ENCODE measurements at places on chromosomes 2 and 18. TPM values are rescaled to one million over a fixed set of nuclear protein-coding genes. Genes with fewer than 3 reads are reported as not detected.

Gene ST6GAL2
- 2.5 TPM for total RNA-seq

GRCh38 chr2:55901941-55902340, 21.6 kb downstream of the EFEMP1 start:
- no peak for ATAC-seq

GRCh38 chr2:138035608-138036217, 71.4 kb downstream of the HNMT start:
- ATAC-seq = no peak

DNA sequence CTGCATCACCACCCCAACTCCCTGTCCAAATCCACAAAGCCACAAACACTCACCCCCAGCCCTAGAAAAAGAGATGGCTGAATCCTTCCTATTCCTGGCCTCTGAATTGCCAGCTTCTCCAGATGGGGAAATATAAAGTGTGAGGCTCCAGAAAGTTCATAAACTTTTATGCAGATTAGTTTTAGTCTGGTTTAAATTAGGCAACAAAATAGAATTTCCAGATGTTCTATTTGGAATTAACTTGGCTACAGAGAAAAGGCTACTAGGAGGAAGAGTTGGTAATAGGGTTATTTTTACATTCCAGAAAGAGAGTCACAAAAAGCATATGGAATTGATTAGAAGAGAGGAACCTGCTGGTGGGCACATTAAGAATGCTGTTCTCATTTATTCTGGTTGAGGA, 56.0 kb downstream of the EN1 start:
- ATAC-seq = no peak

- ATAC-seq = peak; percentile 69
Observed at GRCh38 chr2:47309952-47310800, 92.8 kb upstream of the MSH2 start.

DNA sequence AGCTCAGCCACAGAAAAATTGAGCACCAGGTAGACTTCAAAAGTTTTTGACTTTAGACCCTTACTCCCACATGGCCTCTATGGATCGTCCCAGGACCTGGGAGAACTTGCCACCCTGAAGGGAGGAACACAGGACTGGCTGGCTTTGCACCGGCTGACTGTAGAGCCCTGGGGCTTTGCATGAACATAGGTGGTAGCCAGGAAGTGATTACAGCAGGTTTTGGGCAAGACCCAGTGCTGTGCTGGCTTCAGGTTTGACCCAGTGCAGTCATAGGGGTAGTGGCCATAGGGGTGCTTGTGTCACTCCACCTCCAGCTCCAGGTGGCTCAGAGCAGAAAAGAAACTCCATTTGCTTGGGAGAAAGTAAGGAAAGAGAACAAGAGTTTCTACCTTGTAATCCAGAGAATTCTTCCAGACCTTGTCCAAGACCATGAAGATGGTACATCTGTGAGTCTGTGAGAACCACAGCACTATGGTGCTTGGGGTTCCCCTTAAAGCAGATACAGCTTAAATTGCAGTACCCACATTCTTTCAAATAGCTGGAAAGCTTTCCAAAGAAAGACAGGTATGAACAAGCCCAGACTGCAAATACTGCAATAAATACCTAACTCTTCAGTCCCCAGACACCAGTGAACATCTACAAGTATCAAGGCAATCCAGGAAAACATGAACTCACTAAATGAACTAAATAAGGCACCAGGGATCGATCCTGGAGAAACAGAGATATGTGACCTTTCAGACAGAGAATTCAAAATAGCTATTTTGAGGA, 13.0 kb upstream of the SESTD1 start:
- ATAC-seq = peak; percentile 30

- no peak for ATAC-seq
Observed at GRCh38 chr2:192201116-192201515, 6.4 kb upstream of the TMEFF2 start.

- ATAC-seq = no peak
Observed at GRCh38 chr2:55761526-55761925, 67.9 kb upstream of the PNPT1 start.

Gene ALLC
- not detected for total RNA-seq

Gene AGXT
- total RNA-seq = not detected

- peak; percentile 59 for ATAC-seq
Observed at GRCh38 chr2:54757500-54757899, 34.0 kb downstream of the EML6 start.

Gene TYW5
- 4.5 TPM for total RNA-seq

Measured in esophagus mucosa (tissue), 1 donor.